H9 (cell line): ENCODE measurements at places on chromosomes 12 and 14. TPM values are rescaled to one million over a fixed set of nuclear protein-coding genes. Genes with fewer than 3 reads are reported as not detected.

- H3K4me3 ChIP-seq: no peak overlapping the region
- H3K4me1 ChIP-seq: no peaks in the 10 kb centered on the region
- no peak overlapping the region for H3K27ac ChIP-seq
- no peak for DNase-seq
- no peaks in the 10 kb centered on the region for H3K27me3 ChIP-seq
- H3K36me3 ChIP-seq: no peaks in the 10 kb centered on the region
Observed at GRCh38 chr12:24044941-24045703, 95.7 kb upstream of the SOX5 start.

DNA sequence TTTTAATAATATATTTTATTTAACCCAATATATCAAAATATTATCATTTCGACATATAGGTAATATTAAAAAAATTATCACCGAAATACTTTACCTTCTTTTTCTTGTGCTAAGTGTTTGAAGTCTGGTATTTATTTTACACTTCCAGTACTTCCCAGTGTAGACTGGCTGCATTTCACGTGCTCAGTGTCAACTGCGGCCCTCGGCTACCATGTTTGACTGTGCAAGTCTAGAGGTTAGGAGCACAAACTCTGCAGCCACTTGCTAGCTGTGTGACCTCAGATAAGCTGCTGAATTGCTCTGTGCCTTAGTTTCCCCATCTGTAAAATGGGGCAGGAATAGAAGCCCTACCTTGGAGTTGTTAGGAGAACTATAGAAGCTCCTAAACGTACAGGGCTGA is 42.3 kb upstream of the ESRRB start:
- no peaks in the 10 kb centered on the region for H3K36me3 ChIP-seq
- peaks cover 7% of the 10 kb centered on the region; the same call in 1 of the 2 replicates for H3K4me1 ChIP-seq
- DNase-seq: no peak
- H3K4me3 ChIP-seq: no peak overlapping the region
- H3K27me3 ChIP-seq: no peaks in the 10 kb centered on the region; the same call in 1 of the 2 replicates

- no peaks in the 10 kb centered on the region for H3K36me3 ChIP-seq
- H3K27me3 ChIP-seq: no peaks in the 10 kb centered on the region
- no peak overlapping the region for H3K27ac ChIP-seq
Observed at GRCh38 chr12:87227162-87227561, 802.0 kb downstream of the C12orf50 start.

GRCh38 chr12:116194935-116195431 is 82.5 kb downstream of the MED13L start:
- H3K36me3 ChIP-seq: no peaks in the 10 kb centered on the region
- no peak overlapping the region for H3K27ac ChIP-seq
- H3K4me3 ChIP-seq: no peak overlapping the region
- DNase-seq: no peak

DNA sequence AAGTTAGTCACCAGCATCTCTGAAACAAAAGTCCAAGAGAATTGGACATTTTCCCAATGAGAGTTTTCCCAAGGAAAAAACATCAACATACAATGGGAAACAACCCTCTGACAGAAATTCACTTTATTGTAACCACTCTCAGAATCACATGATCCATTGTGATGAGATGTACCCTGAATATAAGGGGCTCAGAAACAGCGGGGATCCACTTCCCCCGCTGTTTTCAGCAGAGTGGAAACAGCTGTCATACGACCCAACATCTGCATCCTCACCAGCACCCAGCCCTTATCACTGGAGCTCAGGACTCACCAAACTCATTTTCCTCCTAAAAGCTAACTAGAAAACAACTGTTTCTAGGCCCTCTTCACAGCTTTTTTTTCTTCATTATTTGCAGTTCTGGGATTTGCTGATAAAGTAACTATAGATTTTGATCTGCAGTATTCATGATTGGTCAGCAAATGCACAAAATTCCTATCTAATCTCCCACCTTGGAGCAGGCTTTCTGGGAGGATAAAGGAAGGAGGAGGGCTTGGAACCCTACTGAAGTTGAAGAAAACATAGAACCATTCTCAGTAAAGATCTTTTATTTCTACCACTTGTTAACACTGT is 31.3 kb downstream of the CORO1C start:
- peaks cover 34% of the 10 kb centered on the region for H3K36me3 ChIP-seq
- peaks cover 6% of the 10 kb centered on the region; the same call in 1 of the 2 replicates for H3K4me1 ChIP-seq
- no peak overlapping the region for H3K4me3 ChIP-seq

- no peaks in the 10 kb centered on the region for H3K4me1 ChIP-seq
- H3K27ac ChIP-seq: no peak overlapping the region
- peaks cover 2% of the 10 kb centered on the region; the same call in 1 of the 2 replicates for H3K27me3 ChIP-seq
- H3K4me3 ChIP-seq: no peak overlapping the region
- DNase-seq: no peak
- H3K36me3 ChIP-seq: no peaks in the 10 kb centered on the region
Observed at GRCh38 chr14:64683264-64683663, 21.0 kb upstream of the PLEKHG3 start.

GRCh38 chr14:101113108-101113612 is 209.6 kb upstream of the RTL1 start:
- H3K27me3 ChIP-seq: no peaks in the 10 kb centered on the region
- no peak overlapping the region for H3K4me3 ChIP-seq
- H3K27ac ChIP-seq: no peak overlapping the region

DNA sequence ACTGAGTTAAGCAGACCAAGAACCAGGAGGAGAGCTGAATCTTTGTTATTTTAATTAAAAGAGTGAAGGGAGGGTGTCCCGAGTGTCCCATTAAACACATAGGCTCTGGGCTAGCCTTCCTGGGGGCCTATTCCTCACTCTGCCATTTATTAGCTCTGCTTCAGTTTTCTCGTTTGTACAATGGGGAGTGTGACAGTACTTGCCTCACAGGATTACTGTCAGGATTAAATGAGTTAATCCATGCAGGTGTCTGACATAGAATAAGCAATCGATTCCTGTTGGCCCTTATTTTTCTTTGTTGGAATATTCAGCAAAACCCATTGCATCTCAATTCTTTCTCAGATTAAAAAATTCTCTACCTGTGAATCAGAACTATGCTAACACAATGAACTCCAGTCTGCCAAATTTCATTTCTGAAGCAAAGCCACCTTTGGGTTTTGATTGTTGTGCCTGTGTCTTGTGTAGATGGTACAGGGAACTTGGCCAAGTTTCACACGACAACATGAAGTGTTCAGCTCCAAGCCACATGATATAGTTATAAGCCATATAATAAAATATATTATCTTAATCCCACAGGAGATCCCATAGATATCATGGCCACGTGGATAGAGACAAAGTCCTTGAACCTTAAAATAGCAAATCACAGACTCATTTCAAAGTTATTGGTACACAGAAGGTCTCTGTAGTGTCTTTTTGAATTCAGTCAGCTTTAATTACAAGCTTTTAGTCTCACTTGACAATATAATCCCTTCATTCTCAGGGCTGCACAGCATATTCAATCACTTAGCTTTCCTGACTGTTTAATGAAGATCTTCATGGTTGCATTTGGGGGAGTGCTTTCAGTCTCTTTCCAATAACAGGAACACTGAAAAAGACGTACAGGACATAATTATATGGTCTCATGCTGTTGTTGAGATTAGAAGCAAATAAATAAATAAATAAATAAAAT is 34.4 kb upstream of the CRY1 start:
- H3K4me3 ChIP-seq: no peak overlapping the region
- H3K27me3 ChIP-seq: no peaks in the 10 kb centered on the region

- DNase-seq: no peak
- H3K36me3 ChIP-seq: no peaks in the 10 kb centered on the region
- no peaks in the 10 kb centered on the region for H3K27me3 ChIP-seq
Observed at GRCh38 chr12:30568453-30568852, 127.2 kb downstream of the IPO8 start.

GRCh38 chr14:32650665-32651064 is 288.0 kb upstream of the NPAS3 start:
- no peaks in the 10 kb centered on the region for H3K36me3 ChIP-seq
- no peak overlapping the region for H3K27ac ChIP-seq

DNA sequence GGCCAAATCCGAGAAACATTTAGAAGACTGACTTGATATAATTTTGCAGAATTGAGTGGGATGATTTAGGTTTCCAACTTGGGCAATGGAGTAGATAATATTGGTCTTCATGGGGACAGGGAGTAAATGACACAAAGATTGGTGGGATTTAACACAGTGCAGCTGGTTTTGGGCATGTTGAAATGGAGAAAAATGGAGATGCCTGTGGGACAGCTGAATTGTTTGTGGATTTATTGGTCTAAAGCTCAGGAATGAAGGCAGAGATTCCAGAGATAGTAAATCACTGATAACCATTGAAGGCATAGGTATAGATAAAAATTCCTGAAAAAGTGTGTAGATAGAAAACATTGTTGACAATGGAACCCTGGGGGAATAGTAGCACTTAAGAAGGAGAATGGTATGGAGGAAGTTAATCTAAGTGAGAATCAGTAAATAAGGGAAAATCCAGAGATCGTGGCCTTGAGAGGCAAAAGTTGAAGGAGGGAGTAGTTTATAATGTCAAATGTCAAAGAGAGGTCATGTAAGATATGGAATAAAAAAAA is 120.9 kb upstream of the ATP2B1 start:
- H3K36me3 ChIP-seq: no peaks in the 10 kb centered on the region
- H3K27ac ChIP-seq: no peak overlapping the region
- DNase-seq: no peak
- H3K4me1 ChIP-seq: 0 out of 2 replicates have a peak, but pooled peaks cover 2% of the 10 kb centered on the region

DNA sequence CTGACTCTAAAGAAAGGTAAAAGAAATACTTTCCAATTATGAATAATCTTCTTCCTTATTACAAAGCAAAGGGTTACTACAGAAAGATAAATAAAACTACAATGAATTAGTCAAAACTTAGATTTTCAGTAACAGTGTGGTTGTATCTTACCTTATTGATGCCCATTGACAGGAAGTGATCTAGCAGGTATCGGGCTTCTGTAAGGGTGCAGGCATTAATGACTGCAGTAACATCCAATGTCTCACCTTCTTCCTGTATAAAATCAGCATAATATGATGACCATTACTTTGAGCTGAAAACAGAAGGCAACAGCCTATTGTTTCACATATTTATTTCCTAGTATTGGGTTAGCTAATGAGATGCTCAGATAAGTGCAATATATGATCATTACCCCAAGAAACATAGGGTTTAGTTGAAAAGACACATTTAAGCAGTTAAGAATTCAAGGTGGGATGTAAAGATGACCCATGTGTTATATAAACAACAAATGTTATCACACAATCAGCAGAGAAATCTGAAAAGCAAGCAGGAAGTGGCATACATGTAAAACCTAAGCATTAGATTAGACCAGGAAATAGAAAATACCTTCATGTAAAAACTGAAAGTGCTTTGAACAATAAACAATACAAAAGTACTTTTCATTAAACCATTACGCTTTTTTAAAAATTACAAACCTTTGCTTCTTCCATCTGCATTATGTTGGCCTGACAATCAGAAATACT is 111.2 kb downstream of the KIF21A start:
- no peaks in the 10 kb centered on the region for H3K27me3 ChIP-seq
- H3K36me3 ChIP-seq: peaks cover 18% of the 10 kb centered on the region

DNA sequence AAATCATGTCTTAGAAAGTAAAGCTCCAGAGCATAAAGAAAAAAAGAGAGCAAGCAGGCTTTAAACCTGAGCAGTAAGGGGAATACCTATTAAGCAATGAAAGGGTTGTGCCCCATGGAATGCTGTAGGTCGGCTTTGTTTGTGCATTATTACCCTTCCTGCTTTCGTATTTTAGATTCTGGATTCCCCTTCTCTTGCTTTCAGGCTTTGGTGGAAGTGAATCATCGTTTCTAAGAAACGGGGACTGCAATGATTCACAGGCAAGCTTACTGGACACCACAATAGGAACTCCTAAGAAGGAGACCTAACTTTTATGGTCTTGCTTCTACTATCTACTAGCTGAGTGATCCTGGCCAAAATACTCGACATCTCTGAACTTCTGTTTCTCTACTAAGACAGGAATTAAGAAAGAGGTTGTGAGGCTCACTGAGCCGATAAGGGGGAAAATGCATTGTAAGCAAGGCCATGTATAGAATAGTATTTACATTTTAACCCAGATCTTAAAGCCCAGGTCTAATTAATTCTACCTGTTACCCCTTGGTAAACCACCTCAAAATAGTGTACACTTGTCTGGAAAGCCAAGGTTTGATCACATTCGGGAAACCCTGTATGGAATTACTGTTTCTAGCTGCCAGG is 1.2 kb upstream of the BMAL2 start:
- no peaks in the 10 kb centered on the region; the same call in none of the 2 replicates for H3K4me1 ChIP-seq
- H3K27ac ChIP-seq: no peak overlapping the region
- DNase-seq: no peak
- peak overlapping the region; percentile 21; the same call in 1 of the 3 replicates for H3K4me3 ChIP-seq

DNA sequence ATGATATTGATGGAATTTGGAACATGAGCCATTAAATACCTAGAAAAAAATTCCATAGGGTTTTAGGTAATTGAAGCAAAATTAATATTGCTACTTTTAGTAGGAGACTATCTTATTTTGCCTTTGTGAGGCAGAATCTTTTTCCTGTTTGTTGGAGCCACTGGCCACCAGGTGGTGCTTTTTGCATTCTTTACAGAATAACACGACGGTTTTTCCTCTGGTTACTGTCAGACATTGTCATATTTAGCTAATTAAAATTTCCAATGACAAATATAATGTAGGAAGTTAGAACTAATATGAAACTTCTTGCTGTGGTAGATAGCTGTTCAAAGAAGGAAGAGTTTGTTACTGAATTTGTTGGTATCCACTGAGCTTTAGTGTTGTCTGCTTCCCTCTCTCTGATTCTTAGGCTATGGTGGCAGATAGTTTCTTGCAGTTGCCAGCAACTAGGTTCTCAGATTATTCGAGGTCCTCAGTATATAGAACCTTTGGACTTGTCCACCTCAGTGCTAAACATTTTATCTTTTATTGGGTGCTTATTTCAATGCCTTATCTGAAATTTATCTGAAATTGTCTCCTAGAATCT is 25.7 kb downstream of the RAB21 start:
- H3K4me1 ChIP-seq: no peaks in the 10 kb centered on the region
- H3K4me3 ChIP-seq: no peak overlapping the region
- no peak for DNase-seq
- no peaks in the 10 kb centered on the region for H3K27me3 ChIP-seq
- H3K27ac ChIP-seq: no peak overlapping the region
- H3K36me3 ChIP-seq: peaks cover 1% of the 10 kb centered on the region; the same call in 1 of the 3 replicates

DNA sequence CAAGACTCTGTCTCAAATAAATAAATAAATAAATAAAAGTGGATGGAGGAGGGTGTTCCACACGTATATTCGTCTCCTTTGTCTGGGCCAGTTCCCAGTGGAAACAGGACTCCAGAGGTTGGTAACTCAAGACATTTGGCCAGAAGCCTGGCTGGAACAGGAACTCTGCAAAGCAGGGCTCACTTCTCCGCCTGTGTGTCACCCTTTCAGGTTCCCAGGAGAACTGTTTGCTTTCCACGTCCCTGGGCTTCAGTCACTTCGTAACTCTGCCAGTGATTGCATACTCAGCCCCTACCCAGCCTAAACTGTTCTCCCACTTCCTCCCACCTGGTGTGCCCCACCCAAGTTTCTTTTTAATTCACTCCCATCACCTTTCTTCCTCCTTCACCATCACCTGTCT is 7.0 kb upstream of the UBE2N start:
- no peak overlapping the region for H3K4me3 ChIP-seq
- H3K4me1 ChIP-seq: no peaks in the 10 kb centered on the region
- H3K36me3 ChIP-seq: no peaks in the 10 kb centered on the region; the same call in 2 of the 3 replicates
- no peak overlapping the region for H3K27ac ChIP-seq
- no peaks in the 10 kb centered on the region for H3K27me3 ChIP-seq
- no peak for DNase-seq

GRCh38 chr12:69966409-69966808 is 141.4 kb downstream of the MYRFL start:
- H3K36me3 ChIP-seq: no peaks in the 10 kb centered on the region
- H3K27me3 ChIP-seq: no peaks in the 10 kb centered on the region
- no peak overlapping the region for H3K4me3 ChIP-seq
- no peak overlapping the region for H3K27ac ChIP-seq
- no peak for DNase-seq
- no peaks in the 10 kb centered on the region for H3K4me1 ChIP-seq

The RAD9B gene
- 0.22 TPM in 1 of 2 replicates, not detected in the other for total RNA-seq

The FSCB gene
- total RNA-seq: not detected in 2 replicates

The SYNE3 gene
- total RNA-seq: 0.11 and 0.13 TPM in 2 replicates

The CACNA1C gene
- 0.81 and 1.1 TPM in 2 replicates for total RNA-seq

The SPSB2 gene
- 13.7 and 16.3 TPM in 2 replicates for total RNA-seq

The CLECL1 gene
- total RNA-seq: not detected in 2 replicates

The SMIM41 gene
- total RNA-seq: not detected in 2 replicates

The A2M gene
- 0.94 and 1.2 TPM in 2 replicates for total RNA-seq
